Stimulated activated CD8-positive, alpha-beta memory T cell treated with anti-CD3 and anti-CD28 coated beads, Interleukin-7, amount 100 ng/mL, for 1 hour (primary cell): ENCODE measurements at places on chromosomes 12 and 14.

- DNase-seq: no peak
Observed at GRCh38 chr12:12406762-12407161, 49.9 kb downstream of the BORCS5 start.

GRCh38 chr12:45270951-45271350 is 55.1 kb downstream of the ANO6 start:
- DNase-seq: no peak

- DNase-seq: no peak
Observed at GRCh38 chr14:65828396-65828795, 415.9 kb downstream of the FUT8 start.

- DNase-seq: no peak
Observed at GRCh38 chr12:12608557-12608957, 3.1 kb upstream of the CREBL2 start.

GRCh38 chr14:44732144-44732543 is 225.1 kb upstream of the FSCB start:
- no peak for DNase-seq
